ENCODE measurements at places on chromosomes 12 and 14. TPM values are rescaled to one million over a fixed set of nuclear protein-coding genes. Genes with fewer than 3 reads are reported as not detected.

EID3 gene
- 4.5 TPM for total RNA-seq

GPRC5D gene
- not detected for total RNA-seq

LTBR gene
- 2.4 TPM for total RNA-seq

WIF1 gene
- 0.41 TPM for total RNA-seq

TMEM119 gene
- 0.82 TPM for total RNA-seq

ATP6V1D gene
- total RNA-seq = 159 TPM

NPC2 gene
- 17.9 TPM for total RNA-seq

NAV3 gene
- total RNA-seq = 240 TPM

OS9 gene
- total RNA-seq = 151 TPM

TDRD9 gene
- 6.5 TPM for total RNA-seq

ANKRD33 gene
- not detected for total RNA-seq

NFE2 gene
- total RNA-seq = 0.82 TPM

PZP gene
- total RNA-seq = under 0.01 TPM

DDX55 gene
- 17.9 TPM for total RNA-seq

BTBD7 gene
- total RNA-seq = 54.6 TPM

GYS2 gene
- not detected for total RNA-seq

ITPK1 gene
- total RNA-seq = 25.3 TPM

COX8C gene
- total RNA-seq = not detected

DPF3 gene
- total RNA-seq = 5.7 TPM

CMTM5 gene
- total RNA-seq = 1.6 TPM

RERG gene
- 1.6 TPM for total RNA-seq

INSM2 gene
- total RNA-seq = not detected

PIWIL1 gene
- total RNA-seq = not detected

APOLD1 gene
- 20.0 TPM for total RNA-seq

KRT84 gene
- total RNA-seq = not detected

GALNT8 gene
- total RNA-seq = 57.5 TPM

RNASE3 gene
- not detected for total RNA-seq

SLC6A15 gene
- total RNA-seq = 81.1 TPM

IL26 gene
- total RNA-seq = not detected

ARHGEF40 gene
- 11.4 TPM for total RNA-seq

ALDH1L2 gene
- total RNA-seq = 4.9 TPM

CLEC12A gene
- total RNA-seq = 0.41 TPM

PTPRO gene
- total RNA-seq = 204 TPM

SIX6 gene
- not detected for total RNA-seq

NEMF gene
- total RNA-seq = 132 TPM

PPP1R36 gene
- 0.82 TPM for total RNA-seq

ADCK1 gene
- total RNA-seq = 5.7 TPM

NANOG gene
- total RNA-seq = not detected

TMCC3 gene
- 9.0 TPM for total RNA-seq
